NCI-H1930 (cell line): ENCODE measurements at places on chromosomes 7 and 10.

- no peak for DNase-seq
These were observed 1372.7 kb downstream of the GATA3 start for GRCh38 chr10:9427209-9427608.

DNA sequence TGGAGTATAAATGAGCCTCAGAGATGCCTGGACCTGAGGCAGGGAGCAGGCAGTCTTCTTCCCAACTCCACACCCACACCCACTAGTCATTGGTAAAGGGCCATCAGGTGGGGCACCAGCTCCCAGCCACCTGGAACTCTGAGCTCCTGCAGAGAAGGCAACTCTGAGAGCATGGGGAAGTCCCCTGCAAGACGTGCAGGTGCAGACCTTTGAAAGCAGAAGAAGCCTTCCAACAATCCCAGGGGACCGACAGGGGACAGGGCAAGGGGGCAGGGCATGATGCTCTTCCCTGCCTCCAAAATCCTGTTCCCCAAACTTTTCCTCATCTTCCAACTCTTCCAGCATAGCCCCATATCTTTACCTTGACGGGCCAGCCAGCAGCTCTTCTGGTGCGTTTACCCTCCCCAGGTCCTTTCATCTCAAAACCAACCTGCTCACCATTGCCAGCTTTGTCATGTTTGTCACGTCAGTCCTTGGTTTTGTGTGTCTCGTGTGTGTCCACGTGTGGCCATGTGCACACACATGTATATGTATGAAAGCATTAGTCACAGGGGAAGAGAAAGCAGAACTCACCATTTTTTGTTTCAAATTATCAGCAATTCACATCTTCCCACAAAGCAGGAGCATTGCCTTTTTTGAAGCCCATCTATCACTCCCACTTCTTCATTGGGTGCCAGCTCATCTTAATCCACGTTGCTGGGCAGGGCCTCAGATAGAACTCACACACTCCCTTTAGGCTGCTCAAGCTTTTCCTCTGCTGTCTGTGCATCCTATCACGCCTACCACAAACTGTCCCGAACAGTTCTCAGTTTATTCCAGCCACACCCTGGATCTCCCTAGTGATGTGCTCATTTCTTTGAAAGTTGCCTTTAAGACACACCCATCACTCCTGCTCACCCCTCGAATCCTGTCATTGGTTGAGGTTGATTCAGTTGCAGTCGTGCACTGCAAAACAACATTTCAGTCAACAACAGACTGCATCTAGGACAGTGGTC lies 41.0 kb upstream of the AMPH start:
- DNase-seq: no peak

- no peak for DNase-seq
These were observed 380.9 kb downstream of the GATA3 start for GRCh38 chr10:8435186-8436055.

DNA sequence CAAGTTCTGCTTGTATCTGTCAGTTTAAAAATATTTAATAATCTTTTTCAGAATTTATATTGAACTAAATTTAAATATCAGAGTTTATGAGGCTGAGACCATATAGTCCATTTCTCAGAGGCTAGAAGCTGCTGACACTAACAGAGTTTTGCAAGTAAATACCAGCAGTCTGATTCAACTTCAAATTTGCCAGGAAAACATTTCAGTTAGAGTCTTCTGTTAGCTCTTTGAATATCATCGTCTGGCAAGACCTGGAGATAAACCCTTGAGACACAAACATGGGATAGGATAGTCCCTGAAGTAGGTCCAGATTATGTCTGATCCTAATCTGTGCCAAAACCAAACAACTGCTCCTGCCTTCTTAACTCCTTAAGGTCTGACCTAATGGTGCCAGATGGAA lies 472.8 kb upstream of the STEAP1 start:
- DNase-seq: no peak

DNA sequence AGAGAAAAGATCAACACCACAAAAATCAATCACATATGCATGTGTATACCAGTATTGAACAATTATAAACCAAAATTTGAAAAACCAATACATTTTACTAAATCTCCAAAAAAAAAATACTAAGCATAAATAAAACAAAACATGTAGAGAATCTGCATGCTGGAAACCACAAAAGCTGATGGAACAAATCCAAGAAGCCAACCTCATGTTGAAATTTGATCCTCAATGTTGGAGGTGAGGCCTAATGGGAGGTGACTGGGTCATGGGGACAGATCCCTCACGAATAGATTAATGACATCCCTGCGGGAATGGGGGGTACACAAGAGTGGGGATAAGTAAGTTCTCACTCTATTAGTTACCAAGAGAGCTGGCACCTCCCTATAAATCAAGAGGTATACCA lies 82.5 kb downstream of the OAT start:
- DNase-seq: no peak

DNA sequence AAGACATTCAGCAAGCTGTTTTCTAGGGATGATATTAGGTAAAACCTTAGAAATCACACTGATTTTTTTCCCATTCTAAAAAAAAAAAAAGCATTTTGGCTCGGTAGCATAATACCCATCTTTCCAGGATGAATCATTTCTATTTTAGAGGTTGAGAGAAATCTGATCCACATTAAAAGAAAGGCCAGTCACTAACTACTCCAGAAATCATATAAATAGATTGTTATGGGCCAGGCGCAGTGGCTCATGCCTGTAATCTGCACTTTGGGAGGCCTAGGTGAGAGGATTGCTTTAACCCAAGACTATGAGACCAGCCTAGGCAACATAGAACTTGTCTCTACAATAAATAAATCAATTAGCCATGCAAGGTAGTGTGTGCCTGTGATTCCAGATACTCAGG lies 164.3 kb downstream of the BAMBI start:
- DNase-seq: no peak

DNA sequence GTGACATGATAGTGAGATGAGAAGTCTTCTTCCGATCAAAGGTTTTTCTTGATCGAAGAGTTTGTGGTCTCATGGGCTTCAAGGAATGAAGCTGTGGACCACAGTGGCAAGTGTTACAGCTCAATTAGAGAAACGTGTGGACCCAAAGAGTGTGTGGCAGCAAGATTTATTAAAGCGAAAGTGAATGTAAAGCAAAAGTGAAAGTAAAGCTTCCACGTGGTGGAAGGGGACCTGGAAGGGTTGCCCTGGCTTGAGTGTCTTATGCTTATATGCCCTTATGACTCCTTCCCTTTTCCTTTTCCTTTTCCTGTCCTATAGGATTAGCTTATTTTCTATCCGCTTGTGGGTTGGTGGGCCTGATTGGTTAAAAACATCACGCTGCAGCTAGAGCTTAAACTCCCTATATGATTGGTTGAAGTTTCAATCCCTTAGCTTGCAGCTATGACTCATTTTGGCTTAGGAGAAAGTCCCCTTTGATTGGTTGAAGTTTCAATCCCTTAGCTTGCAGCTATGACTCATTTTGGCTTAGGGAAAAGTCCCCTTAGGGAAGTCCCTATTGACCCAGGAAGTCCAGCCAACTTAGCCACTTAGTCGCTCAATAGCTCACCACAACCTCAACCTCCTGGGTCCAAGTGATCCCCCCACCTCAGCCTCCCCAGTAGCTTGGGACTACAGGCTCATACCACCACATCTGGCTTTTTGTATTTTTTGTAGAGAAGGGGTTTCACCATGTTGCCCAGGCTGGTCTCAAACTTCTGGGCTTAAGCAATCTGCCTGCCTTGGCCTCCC lies 34.7 kb downstream of the MRPS24 start:
- no peak for DNase-seq

DNA sequence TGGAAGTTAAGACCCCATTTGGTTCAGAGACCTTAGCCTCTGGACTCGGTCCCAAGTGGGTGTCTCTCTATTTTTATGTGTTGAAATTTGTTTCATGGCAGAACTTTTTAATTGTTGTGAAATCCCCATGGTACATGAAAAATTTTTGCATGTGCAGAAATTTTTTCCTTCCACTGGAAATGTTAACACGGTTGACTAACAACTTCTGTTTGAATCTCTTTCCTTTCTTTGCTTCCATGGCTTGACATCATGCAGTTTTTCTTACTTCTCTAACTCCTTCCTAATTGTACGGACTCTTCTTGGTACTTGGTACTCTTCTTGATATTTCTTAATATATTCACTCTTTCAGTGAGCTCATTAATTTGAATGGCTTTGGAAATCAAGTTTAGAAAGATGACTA lies 18.3 kb downstream of the MDFIC start:
- DNase-seq: no peak

- DNase-seq: no peak
These were observed 106.8 kb downstream of the SLIT1 start for GRCh38 chr10:97078938-97079445.

DNA sequence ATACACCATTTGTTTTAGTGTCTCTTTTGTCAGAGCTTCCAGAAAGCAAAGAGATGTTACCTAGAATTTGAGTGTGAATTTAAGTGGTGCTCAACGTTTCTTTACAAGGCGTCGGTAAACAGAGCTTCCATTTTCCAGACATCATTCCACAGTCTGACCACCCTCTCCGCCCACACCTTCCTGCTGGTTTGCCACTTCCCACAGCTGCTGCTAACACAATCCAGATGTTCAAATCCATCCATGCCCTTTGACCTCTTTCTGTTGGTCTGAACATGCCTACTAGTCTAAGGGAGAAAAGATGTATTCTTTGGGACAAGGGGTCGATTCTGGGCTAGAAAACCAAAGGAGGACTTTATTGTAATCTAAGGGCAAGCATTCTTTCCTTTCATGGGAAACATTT lies 86.1 kb downstream of the FAM107B start:
- DNase-seq: no peak
